ENCODE measurements at places on chromosomes 7 and 10. TPM values are rescaled to one million over a fixed set of nuclear protein-coding genes. Genes with fewer than 3 reads are reported as not detected.

DNA sequence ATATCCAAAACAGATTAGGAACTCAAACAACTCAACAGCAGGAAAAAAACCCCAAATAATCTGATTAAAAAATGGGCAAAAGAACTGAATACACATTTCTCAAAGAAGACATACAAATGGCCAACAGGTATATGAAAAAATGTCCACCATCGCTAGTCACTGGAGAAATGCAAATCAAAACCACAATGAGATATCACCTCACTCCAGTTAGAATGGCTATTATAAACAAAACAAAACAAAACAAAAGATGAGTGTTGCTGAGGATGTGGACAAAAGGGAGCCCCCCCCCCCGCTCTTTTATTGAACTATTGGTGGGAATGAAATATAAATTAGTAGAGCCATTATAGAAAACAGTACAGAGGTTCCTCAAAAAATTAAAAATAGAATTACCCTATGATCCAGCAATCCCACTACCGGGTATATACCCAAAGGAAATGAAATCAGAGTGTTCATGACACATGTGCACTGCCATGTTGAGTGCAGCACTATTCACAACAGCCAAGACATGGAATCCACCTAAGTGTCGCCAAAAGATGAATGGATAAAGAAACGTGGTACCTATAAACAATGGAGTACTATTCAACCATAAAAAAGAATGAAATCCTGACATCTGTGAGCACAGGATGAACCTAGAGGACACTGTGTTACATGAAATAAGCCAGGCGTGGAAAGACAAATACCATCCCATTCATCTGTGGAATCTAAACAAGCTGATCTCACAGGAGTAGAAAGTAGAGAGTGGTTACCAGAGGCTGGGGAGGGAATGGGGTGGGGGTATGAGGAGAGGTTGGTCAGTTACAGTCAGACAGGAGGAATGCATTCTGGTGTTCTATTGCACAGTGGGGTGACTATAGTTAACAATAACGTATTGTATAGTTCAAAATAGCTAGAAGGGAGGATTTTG, 78.1 kb upstream of the RHEB start:
- no peak for DNase-seq

DNA sequence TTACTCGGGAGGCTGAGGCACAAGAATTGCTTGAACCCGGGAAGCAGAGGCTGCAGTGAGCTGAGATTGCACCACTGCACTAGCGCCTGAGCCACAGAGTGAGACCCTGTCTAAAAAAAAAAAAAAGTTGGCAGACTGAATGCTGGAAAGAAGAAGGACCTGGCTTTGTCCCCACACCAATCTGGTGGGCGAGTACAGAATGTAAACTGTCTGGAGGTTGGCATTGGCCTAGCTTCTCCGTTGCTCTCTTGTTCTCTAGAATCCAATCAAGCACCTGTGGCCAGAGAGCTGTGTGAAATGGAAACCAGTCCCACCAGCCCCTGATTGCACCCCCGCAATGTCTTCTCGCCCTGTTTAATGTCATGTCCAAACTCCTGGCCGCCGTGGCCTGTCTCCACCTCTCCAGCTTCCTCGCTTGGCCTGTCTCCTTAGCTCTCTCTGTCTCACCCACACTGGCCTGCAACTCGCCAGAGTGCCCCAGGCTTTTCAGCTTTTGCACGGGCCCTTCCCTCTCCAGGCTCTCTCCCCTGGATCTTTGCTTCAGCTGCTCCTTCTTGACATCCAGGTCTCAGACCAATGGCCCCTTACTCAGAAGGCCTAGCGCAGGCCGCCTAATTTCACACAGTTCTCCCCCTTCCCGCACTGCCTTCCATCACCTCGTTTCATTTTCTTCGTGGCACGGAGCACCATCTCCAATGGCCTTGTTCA, 670 bp upstream of the AGK start:
- no peak for DNase-seq

DNA sequence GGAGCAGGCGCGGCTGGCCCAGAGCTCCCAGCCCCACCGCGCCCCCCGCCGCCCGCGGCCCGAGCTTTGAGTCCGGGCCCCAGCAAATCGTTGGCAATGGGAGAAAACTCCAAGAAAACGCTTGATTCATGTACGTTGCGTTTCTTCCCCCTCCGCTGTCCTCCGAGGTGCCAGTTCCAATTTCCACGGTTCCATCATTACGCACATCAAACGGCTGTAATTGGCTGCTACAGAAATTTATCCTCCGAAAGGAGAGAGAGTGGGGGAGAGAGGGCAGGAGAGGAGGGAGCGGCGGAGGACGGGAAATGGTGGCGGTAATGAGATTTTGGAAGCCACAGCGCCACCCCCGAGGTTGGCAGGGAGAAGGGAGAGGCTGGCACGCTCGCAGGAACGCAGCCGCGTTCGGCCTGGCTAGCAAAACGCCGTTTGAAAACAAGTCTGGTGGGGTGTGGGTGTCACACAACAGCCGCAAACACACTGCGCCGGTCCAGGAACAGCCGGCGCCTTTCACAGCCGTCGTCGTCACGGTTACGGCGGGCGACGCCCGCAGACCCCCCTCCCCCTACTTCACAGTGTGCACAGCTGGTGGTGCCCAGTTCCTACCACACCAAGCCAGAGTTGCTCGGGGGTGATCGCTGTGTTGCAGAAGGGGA, 57.5 kb downstream of the UNCX start:
- DNase-seq: peak; percentile 3

- DNase-seq: no peak
These were observed 36.3 kb upstream of the TCF7L2 start for GRCh38 chr10:112913661-112914287.

DNA sequence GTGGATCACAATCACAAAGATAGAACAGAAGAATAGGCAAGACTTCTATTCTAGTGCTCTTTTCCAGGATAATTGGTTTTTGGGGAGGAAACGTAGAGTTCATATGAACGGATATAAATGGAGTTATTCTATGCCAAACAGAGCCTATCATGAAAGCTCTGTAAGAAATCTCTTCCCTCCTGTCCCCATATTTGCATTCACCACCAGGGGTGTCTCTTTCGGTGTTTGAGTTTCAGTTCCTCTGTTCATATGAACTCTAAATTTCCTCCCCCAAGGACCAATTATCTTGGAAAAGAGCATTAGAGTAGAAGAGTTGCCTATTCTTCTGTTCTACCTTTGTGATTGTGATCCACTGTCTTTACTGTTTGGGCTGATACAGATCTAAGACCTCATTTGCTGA, 48.3 kb upstream of the CDC14C start:
- no peak for DNase-seq

- DNase-seq: no peak
These were observed 128.8 kb upstream of the FAM20C start for GRCh38 chr7:63521-64021.

- no peak for DNase-seq
These were observed 121.6 kb downstream of the SPAG6 start for GRCh38 chr10:22466763-22467334.

- no peak for DNase-seq
These were observed 252.0 kb downstream of the PTEN start for GRCh38 chr10:88115407-88115806.

DNA sequence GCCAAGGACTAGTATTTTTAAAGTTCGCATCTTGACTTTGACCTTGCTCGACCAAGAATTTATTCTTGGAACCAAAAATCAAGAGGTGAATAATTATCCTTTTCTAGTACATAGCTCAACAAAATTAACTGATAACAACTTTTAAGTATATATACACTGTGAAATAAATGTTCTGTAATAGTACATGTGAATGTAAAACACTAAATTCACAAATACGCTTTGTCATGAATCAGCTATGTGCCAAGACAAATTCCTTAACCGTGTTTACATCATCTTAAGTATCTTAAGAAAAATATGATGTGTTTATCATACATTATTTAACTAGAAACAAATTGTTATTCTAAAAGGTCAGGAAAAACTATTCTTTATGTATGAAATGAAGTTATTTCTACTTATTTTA, 83.3 kb downstream of the CUL2 start:
- DNase-seq: no peak

- no peak for DNase-seq
These were observed 5.4 kb downstream of the GPRIN2 start for GRCh38 chr10:46550795-46551700.

DNA sequence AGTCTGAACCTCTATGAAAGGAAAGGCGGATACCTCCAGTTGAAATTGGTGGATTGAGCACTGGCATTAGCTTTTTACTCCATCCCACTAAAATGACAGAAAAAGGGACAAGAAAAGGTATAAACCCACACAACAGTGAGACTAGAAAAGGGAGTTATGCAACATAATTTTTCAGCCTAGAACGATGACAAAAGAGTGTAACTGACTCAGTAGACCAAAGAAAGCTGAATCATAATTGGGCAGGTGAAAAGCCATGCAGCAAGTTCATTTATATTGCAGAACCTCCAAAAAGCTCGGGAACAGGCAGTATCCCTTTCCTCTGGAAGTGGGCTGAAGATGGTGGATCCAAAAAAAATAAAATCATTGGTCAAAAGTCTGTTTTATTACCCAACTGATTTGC, 30.5 kb upstream of the ZCCHC24 start:
- DNase-seq: no peak

- no peak for DNase-seq
These were observed 156.0 kb downstream of the EGFR start for GRCh38 chr7:55174856-55175255.

DNA sequence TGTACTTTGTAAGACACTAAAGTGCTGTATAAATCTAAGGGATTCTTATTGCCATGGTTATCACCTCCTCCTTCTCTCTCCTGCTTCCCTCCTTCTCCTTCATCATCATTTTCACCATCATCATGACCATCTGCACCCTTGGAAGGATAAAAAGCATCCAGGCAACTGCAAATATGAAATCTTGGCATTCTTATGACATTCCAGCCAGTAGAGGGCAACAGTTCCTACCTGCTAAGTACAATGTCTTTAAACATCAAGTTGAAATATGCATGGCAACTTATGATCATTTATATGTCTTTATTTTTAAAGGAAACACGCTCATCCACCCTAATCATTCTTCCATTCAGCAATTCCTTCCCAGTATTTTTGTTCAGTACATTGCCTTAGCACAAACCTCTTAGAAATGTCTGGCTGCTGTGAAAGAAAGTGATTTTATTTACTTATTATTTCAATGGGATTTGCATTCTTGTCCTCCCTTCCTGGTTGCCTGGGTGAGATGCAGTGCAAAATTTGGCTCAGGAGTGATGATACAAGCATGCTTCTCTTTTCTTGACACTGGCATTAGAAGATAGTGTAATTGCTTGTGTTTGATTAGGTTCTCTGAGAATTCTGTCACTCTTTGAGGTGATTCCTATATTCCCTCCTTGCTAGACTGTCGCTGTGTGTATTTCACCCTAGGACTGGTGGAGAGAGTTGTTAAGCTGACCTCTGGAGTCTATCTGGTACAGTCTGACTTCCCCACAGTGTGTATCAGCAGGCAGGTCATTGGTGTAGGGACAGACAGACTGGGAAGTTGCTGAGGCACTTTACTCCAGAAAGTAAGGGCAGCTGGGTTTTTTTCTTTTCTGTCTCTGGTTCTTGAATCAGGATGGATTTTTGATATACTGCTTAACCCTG, 188.5 kb upstream of the BMPER start:
- DNase-seq: peak; percentile 47

- peak; percentile 91 for DNase-seq
These were observed 90.4 kb downstream of the ZMIZ1 start for GRCh38 chr10:79159141-79159651.

DNA sequence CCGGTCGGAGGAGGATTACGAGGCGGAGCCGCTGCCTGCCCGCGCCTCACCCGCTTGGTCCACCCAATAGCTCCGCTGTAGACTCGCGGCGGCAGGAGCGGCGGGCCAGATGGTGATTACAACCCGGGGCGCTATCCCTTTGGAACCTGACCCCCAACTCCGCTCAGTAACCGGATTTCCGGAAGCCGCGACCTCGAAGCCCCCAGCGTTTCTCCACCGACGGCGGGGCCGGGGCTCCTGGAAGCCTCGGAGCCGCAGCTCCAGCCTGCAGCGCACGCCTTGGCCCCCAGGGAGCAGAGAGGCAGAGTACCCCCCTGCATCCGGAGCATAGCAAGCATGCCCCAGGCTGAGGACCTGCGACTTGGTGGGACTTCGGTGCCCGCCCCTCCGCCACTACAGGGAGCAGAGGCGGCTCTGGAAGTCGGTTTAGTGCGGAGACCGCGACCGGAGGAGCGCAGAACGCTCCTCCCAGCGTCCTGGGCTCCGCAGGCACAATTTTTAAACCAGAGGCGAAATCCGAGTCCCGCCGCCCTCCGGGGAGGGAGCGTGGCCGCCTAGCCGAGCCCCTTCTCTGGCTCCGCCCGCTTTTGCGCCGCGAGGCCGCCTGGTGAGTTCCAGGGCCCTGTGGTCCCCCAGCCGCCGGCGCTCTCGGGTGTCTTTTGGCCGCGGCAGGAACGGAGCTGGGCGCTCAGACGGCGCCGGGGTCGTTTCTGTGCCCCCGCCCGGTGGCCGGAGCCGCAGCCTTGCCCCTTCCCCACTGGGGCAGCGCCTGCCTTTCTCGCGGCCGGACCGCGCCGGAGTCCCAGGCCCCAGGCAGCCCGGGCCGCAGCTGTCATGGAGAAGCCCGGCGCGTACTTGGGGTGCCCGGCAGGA, 28.2 kb upstream of the BMS1 start:
- peak; percentile 19 for DNase-seq

DNA sequence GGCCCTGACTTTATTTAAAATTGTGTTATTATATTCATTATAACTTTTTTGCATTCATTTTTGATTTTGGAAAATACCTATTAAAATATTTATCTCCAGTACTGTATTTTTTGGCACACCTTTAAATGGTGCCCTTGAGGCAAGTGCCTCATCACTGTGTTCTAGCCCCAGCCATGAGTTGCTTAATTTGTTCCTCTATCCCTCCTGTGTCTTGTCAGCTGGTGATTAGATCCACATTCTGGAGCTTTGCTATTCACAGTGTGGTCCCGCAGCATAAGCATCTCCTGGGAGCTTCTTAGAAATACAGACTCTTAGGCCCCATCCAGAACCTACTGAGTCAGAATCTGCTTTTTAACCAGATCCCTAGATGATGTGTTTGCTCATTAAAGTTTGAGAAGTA, 19.8 kb downstream of the AGK start:
- DNase-seq: no peak

DNA sequence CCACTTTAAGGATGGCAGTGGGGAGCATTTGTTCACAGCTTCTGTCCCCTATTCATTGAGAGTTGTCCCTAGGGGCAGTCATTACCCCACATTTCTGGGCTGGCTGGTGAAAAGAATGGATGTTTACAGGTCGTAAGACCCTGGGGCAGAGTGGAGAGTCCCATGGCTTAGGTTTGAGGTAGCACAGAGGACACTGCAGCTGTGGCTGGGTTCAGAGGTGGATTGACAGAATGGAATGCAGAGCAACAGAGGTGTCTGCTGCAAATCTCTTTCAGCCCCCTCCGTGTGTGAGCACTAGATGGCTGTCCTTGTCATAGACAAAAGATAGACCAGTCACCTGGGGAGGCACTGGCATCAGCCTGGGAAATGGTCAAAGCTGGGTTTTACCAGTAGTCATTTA, 141.9 kb downstream of the CACNB2 start:
- DNase-seq: no peak

- DNase-seq: no peak
These were observed 2.6 kb upstream of the BMPR1A start for GRCh38 chr10:86753638-86754434.

GRCh38 chr7:138500892-138501291, 40.8 kb downstream of the TRIM24 start:
- DNase-seq: no peak

Gene CPED1
- total RNA-seq: 1.0 TPM

Gene ITIH2
- total RNA-seq: not detected

Gene DTX2
- total RNA-seq: 4.1 TPM

Gene HIPK2
- 5.9 TPM for total RNA-seq

Gene CNNM1
- under 0.01 TPM for total RNA-seq

Gene PLPP4
- not detected for total RNA-seq

Gene ACBD7
- total RNA-seq: 3.1 TPM

Gene DHTKD1
- total RNA-seq: 20.7 TPM

Gene ZNF37A
- total RNA-seq: 5.1 TPM

Gene ELAPOR2
- 101 TPM for total RNA-seq

Gene LAMB4
- total RNA-seq: 0.13 TPM

Gene ADAM22
- total RNA-seq: 0.26 TPM

Gene SSMEM1
- total RNA-seq: not detected

Data from dermis microvascular lymphatic vessel endothelial cell (primary cell).